ENCODE measurements at places on chromosomes 4 and X. TPM values are rescaled to one million over a fixed set of nuclear protein-coding genes. Genes with fewer than 3 reads are reported as not detected.

- no peaks in the 10 kb centered on the region for H3K36me3 ChIP-seq
- no peak for DNase-seq
- no peak overlapping the region for H3K4me3 ChIP-seq
- H3K27ac ChIP-seq: no peak overlapping the region
- peaks cover 5% of the 10 kb centered on the region for H3K4me1 ChIP-seq
- H3K27me3 ChIP-seq: no peaks in the 10 kb centered on the region
Observed at GRCh38 chrX:39516427-39516841, 581.3 kb downstream of the BCOR start.

DNA sequence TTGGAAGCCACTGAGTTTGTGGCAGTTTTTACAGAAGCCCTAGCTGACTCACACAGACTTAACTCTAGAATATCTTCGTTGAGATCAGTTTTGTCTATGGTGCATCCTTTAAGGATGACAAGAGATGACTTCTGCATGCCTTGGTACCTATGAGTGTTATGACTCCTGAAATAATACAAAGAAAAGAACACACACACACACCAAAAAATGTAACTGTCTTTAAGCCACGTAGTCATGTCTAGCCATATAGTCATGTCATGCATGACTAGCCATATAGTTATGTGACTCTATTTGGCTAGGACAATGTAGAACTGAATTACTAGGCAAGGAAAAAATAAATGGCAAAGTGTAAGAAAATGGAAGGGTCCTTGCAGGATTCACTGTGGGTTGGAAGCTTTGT is 447.8 kb downstream of the NLGN4X start:
- H3K27me3 ChIP-seq: no peaks in the 10 kb centered on the region
- no peaks in the 10 kb centered on the region for H3K4me1 ChIP-seq
- H3K27ac ChIP-seq: no peak overlapping the region
- no peak for DNase-seq
- H3K4me3 ChIP-seq: no peak overlapping the region

- DNase-seq: no peak
- H3K27me3 ChIP-seq: no peaks in the 10 kb centered on the region
- no peaks in the 10 kb centered on the region for H3K4me1 ChIP-seq
- no peaks in the 10 kb centered on the region for H3K36me3 ChIP-seq
- H3K4me3 ChIP-seq: no peak overlapping the region
Observed at GRCh38 chrX:42602566-42602965, 175.4 kb downstream of the PPP1R2C start.

DNA sequence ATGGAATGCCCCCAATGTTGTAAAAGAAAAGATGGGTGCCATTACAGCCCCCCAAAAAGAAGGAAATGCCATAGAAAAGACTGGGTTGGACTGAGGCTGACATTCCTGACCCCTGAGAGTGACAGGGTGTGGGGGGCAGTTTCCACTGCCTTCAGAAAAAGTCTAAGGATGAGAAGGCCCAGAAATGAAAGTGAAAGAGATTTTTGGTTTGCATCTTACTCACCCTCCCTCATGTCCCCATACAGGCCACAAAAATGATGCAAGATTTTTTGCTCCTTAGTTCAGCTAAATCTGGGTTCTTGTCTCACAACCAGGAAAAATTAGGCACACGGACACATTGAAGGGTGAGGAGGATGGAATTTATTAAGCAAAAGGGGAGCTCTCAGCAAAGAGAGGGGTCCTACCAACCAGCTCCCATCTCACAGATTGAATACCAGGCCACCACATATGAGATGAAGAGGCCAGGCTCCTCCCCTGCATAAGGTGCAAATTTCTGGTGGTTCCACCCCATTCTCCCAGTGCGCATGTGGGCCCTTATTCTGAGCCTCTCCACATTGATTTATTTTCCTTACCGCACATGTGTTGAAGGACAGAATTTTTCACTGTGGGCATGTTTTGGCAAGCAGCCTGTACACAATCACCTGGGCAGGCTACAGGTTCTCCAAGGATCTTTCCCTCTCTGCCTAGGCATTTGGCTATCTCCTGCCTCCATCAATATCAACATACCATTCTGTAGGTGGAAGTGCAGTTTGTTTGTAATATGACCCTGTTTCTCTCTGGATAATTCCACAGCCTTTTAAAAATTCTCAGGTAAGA is 18.8 kb downstream of the PPP4R3C start:
- DNase-seq: no peak
- no peaks in the 10 kb centered on the region for H3K4me1 ChIP-seq
- no peaks in the 10 kb centered on the region for H3K27me3 ChIP-seq

GRCh38 chrX:49892542-49892941 is 13.3 kb downstream of the USP27X start:
- H3K4me3 ChIP-seq: no peak overlapping the region
- H3K27me3 ChIP-seq: no peaks in the 10 kb centered on the region
- no peak overlapping the region for H3K27ac ChIP-seq
- H3K4me1 ChIP-seq: no peaks in the 10 kb centered on the region
- H3K36me3 ChIP-seq: no peaks in the 10 kb centered on the region

GRCh38 chr4:151798678-151799416 is 38.0 kb upstream of the GATB start:
- no peaks in the 10 kb centered on the region for H3K27me3 ChIP-seq
- no peak for DNase-seq
- no peak overlapping the region for H3K4me3 ChIP-seq
- no peaks in the 10 kb centered on the region for H3K36me3 ChIP-seq
- no peak overlapping the region for H3K27ac ChIP-seq

- H3K4me1 ChIP-seq: no peaks in the 10 kb centered on the region
- no peak for DNase-seq
- H3K27me3 ChIP-seq: no peaks in the 10 kb centered on the region
- H3K36me3 ChIP-seq: no peaks in the 10 kb centered on the region
- no peak overlapping the region for H3K4me3 ChIP-seq
- H3K27ac ChIP-seq: no peak overlapping the region
Observed at GRCh38 chrX:31007321-31007720, 64.5 kb downstream of the FTHL17 start.

DNA sequence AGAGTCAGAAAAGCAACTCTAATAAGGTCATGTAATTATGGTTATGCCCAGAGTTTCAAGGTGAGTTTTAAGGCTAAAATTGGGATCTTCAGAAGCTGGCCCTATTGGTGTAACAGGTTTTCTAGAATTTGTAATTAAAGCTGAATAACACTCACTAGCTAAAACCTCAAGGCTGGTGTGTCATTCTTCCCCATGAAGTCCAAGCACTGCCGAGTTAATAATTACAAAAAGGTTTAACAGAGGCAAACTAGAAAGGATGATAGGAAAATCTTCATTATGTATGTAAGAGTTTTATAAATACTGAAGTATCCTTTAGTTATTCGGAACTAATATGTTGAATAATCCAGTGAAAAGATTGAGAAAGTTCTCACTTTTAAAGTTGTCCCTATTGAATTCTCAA is 34.3 kb downstream of the MXRA5 start:
- no peak overlapping the region for H3K4me3 ChIP-seq
- H3K4me1 ChIP-seq: no peaks in the 10 kb centered on the region
- H3K27me3 ChIP-seq: no peaks in the 10 kb centered on the region
- H3K36me3 ChIP-seq: no peaks in the 10 kb centered on the region

The FRG1 gene
- 30.7 TPM for total RNA-seq

The RNF212 gene
- total RNA-seq: 2.0 TPM

The ITM2A gene
- 40.7 TPM for total RNA-seq

All from astrocyte (in vitro differentiated cells and primary cell).